ENCODE measurements at places on chromosomes 12 and 14.

- no peak for DNase-seq
These were observed 353.2 kb downstream of the ZFP36L1 start for GRCh38 chr14:68439676-68440075.

GRCh38 chr14:69713209-69713781, 53.6 kb upstream of the SRSF5 start:
- DNase-seq = no peak

DNA sequence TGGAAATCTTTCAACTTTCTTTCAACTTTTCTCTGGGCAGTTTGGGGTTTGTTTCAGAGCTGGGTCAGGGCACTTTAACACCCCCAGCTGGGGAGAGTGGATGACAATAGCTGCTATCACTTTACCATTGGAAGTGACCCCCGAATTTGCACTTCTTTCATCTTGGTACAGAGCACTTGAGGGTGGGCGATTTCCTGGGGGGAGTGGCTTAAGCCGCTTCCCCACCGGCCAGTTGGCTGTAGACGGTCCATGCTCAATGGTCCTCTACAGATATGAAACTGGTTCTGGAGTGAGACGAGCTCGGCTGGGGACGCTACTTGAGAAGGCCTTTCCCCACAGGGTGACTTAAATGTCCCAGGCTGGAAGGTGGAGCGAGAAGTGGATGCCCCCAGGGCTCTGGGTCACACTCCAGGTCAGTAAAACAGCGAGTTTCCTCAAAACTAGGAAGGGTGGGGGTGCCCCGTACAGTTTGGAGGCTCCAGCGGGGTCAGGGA, at the start of gene VRTN:
Gene VRTN (plus strand): TSS at position 231 of the 494 bp plus-strand sequence. CDS start 8,313 bp downstream, outside the sequence.
- DNase-seq = no peak

DNA sequence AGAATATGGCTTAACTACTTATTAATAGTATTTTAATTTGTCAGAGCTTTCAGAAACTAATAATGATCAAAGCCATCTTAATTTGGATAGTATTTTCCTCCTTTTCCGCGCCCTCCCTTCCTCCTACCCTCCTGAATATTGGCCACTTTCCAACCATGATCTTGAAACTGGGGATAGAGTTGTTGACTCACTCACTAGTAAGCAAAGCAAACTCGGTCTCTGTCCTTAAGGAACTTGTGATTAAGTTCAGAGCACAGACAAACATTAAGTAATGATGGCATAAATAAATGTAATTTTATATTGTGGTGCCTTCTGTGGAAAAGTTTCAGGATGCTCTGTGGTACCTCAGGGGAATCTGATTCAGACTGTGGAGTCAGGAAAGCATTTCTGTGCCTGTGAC, 75.7 kb downstream of the LRRK2 start:
- no peak for DNase-seq

DNA sequence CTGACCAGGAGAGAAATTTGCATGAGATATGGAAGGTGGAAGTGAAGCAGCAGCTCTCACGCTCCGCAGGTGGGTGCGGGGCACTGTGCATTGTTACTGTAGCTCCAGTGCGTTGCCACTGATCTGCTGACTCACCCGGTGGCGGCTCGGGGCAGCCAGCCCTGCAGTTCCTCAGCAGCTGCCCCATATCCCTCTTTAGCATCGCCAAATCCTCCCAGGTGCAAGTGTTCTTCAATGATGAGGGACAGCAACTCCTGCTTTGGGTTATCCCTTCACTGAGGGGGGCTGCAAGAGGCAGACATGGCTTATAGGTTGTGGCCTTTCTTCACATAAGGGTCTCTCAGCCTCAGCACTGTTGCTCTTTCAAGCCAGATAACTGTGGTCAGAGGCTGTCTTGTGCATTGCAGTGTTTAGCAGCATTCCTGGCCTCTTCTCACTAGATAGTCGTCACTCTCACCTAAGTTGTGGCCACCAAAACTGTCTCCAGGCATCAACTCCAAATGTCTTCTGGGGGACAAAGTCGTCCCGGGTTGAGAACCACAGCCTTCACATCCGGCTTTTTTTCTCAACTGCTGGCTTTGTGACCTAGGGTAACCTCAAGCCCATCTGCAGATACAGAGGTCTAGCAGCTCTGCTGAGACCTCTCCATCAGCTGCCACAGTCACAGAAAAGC, 180.8 kb downstream of the EFCAB11 start:
- no peak for DNase-seq

DNA sequence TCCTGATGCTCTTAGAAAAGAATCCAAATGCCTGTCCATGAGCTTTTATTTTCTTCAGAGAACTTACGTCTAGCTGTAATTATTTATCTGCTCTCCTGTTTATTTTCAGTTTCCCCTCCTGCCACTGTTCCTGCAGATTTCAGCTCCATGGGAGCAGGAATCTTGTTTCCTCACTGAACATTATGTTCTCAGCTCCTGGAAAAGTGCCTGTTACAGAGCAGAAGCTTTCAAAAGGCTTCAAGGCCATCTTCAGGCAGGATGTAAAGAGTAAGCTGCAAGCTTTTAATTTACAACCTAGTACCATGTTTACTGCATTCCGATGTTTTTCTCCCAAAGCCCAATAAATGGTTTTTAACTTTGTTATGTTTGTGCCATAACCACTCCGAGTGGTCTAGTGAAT, 98.4 kb upstream of the BTG1 start:
- no peak for DNase-seq

GRCh38 chr12:100371146-100371545, 14.3 kb downstream of the SLC17A8 start:
- no peak for DNase-seq

GRCh38 chr12:57852200-57852599, 5.7 kb upstream of the CTDSP2 start:
- DNase-seq = no peak

DNA sequence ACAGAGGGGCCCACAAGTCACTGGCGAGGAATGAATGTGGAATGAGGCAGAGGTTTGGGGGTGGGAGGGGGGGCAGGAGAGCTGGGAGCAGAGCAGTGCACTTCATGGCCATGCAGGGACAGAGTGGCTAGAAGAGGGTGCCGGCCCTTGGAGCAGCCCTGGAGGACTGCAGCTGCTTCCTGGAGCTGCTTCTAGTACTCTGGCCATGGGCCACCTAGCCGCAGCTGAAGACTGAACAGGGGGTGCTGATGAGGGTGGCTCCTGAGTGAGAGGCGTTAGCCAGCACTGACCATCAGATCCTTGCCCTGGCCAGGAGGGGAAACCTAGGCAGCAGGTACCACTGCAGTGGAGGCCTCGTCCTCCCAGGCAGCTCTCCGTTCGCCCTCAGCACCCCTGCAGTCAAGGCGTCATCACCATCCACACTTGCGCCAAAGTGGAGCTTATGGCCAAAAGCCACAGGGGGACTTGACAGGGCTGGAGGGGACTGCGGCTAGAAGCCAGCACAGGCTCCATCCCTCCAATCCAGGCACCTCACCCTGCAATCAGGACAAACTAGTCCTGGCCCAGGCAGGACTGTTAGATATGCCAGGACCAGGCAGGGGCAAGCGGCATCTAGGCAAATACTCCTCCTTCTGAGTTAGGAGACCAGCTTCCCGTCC, 16.4 kb downstream of the OTUB2 start:
- DNase-seq = no peak

Measured in GOT3 (cell line).